ENCODE measurements at places on chromosomes 4 and X. TPM values are rescaled to one million over a fixed set of nuclear protein-coding genes. Genes with fewer than 3 reads are reported as not detected.
A peak's percentile ranks its signal among the peaks of the same experiment; 100 is the strongest.

DNA sequence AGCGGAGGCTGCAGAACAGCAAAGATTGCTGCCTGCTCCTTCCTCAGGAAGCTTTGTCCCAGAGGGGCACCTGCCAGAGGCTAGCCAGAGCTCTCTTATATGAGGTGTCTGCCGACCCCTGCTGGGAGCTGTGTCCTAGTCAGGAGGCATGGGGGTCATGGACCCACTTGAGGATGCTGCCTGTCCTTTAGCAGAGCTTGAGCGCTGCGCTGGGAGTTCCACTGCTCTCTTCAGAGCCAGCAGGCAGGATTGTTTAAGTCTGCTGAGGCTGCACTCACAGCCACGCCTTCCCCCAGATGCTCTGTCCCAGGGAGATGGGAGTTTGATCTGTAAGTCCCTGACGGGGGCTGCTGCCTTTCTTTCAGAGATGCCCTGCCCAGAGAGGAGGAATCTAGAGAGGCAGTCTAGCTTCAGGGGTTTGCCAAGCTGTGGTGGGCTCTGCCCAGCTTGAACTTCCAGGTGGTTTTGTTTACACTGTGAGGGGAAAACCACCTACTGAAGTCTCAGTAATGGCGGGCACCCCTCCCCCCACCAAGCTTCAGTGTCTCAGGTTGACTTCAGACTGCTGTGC, 10.9 kb downstream of the DCK start:
- H3K27me3 ChIP-seq, result no peaks in the 10 kb centered on the region
- peak overlapping the region; percentile 50 for H3K27ac ChIP-seq
- H3K36me3 ChIP-seq, result no peaks in the 10 kb centered on the region
- DNase-seq, result peak; percentile 53
- H3K4me1 ChIP-seq, result peaks cover 80% of the 10 kb centered on the region

SHROOM4 gene
- not detected for total RNA-seq

DNA sequence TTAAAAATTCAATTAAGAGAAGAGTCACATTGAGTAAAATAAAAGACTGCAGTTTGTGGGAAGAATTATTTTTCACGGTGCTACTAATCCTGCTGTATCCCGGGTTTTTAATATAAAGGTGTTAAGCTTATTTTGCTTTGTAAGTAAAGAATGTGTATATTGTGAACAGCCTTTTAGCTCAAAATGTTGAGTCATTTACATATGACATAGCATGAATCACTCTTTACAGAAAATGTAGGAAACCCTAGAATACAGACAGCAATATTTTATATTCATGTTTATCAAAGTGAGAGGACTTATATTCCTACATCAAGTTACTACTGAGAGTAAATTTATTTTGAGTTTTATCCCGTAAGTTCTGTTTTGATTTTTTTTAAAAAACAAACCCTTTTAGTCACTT, 39.7 kb downstream of the IRS4 start:
- DNase-seq, result no peak
- H3K27me3 ChIP-seq, result no peaks in the 10 kb centered on the region
- no peak overlapping the region for H3K4me3 ChIP-seq
- H3K36me3 ChIP-seq, result no peaks in the 10 kb centered on the region
- H3K4me1 ChIP-seq, result no peaks in the 10 kb centered on the region

GAK gene
- 188 TPM for total RNA-seq

GRCh38 chr4:160182727-160183126, 1079.8 kb downstream of the RAPGEF2 start:
- H3K27me3 ChIP-seq, result no peaks in the 10 kb centered on the region
- H3K4me1 ChIP-seq, result no peaks in the 10 kb centered on the region
- no peak overlapping the region for H3K4me3 ChIP-seq
- no peak for DNase-seq
- H3K36me3 ChIP-seq, result no peaks in the 10 kb centered on the region

TCEAL5 gene
- not detected for total RNA-seq

DNA sequence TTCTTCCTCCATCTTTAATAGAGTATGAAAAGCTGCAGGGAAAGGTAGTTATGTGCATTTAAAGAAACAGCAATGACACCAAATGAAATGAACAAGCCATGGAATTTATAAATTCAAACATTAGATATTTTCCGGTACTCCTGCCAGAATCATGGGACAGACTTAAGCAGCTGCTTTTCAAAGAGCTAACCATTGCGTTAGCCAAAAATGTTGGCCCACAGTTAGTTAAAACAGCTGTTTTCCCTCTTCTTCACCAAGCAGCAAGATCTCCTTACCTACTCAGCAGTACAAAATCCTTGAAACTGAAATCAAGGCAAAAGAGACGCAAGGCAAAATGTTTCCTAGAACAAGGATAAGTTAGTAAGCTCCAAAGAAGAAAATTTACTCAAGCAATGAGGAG, 64.0 kb downstream of the MANBA start:
- no peak overlapping the region for H3K27ac ChIP-seq
- no peak for DNase-seq
- no peaks in the 10 kb centered on the region for H3K4me1 ChIP-seq
- H3K4me3 ChIP-seq, result no peak overlapping the region
- no peaks in the 10 kb centered on the region for H3K27me3 ChIP-seq
- H3K36me3 ChIP-seq, result no peaks in the 10 kb centered on the region

GRCh38 chr4:68373513-68373912, 23.6 kb upstream of the YTHDC1 start:
- peak overlapping the region; percentile 24 for H3K4me3 ChIP-seq
- H3K4me1 ChIP-seq, result peaks cover 7% of the 10 kb centered on the region
- no peaks in the 10 kb centered on the region for H3K27me3 ChIP-seq
- no peaks in the 10 kb centered on the region for H3K36me3 ChIP-seq

DMRTC1 gene
- total RNA-seq, result 0.36 TPM

DNA sequence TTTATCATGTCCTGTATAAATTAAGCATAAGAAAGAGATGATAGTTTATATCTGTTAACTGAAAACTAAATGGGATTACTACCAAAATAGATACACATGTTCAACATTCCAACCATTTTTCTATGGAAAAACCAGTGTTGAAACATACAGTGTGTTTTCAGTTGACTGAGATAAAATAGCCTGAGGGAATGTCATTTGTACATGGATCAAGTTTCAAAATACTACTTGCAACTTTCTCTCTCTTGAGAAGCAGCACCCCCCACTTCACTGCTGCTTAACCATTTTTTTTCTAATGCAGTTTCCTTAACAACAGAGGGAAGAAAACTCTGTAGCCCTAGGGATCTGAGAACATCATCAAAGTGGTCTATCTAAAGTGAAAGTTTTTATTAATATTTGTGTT, 70.8 kb downstream of the NPNT start:
- DNase-seq, result no peak
- H3K27me3 ChIP-seq, result no peaks in the 10 kb centered on the region
- H3K4me1 ChIP-seq, result no peaks in the 10 kb centered on the region
- H3K4me3 ChIP-seq, result no peak overlapping the region

DNA sequence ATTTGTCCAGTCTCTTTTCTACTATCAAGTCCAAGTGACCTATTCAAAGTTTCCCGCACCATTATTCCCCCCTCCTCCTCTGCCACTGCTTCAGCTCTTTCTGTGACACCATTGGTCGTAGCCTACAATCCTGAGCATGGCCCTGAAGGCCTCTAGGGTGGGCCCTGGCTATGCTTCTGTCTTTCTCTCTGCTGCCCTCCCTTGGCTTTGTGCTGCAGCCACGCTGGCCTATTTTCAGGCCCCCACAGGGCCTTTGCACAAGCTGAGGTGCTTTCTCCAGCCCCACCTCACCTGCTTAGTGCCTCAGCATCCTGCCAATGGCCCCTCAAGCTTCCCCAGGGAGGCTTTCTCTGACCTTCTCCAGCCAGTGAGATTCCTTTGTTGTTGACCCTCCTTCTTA, 156.5 kb downstream of the NHS start:
- H3K4me1 ChIP-seq, result no peaks in the 10 kb centered on the region
- no peak for DNase-seq
- no peaks in the 10 kb centered on the region for H3K36me3 ChIP-seq
- H3K27me3 ChIP-seq, result no peaks in the 10 kb centered on the region

DNA sequence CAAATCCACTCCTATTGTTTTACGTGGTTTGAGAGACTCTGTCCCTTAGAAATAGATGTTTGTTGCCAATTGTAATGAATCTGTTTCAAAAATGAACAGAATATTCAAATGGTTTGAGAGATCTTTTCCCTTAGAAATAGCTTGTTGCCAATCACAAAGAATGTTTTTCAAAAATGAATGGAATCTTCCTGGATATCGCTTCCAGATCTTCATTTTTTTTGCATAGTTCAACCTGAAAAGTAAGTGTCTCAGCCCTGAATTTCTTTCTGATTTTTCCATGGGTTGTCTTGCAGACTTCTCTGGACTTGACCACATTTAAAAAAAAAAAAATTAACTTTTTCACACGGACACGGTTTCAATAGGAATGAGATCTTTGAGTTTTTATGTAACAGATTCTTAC, 22.7 kb downstream of the SHOX start:
- H3K27ac ChIP-seq, result no peak overlapping the region
- H3K4me3 ChIP-seq, result no peak overlapping the region
- no peaks in the 10 kb centered on the region for H3K36me3 ChIP-seq
- no peak for DNase-seq

DNA sequence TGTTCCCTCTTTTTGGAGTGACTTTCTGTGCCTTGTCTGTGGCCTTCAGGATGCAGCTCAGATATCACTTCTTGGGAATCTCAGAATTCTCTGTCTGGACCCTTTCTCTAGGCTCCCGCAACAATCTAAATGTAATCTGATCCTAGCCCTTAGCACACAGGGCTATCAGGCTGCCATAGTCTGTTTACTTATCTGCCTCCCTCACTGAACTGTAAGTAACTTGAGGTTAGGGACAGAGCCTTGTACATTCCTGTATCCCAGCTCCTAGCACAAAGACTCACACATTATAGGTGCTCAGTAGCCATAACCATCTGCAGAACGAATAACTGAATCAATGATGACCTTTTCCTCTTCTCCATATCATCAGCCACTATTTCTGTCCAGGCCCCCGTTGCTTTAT, 69.5 kb downstream of the RTL9 start:
- no peak overlapping the region for H3K4me3 ChIP-seq
- no peak overlapping the region for H3K27ac ChIP-seq
- no peaks in the 10 kb centered on the region for H3K36me3 ChIP-seq

DNA sequence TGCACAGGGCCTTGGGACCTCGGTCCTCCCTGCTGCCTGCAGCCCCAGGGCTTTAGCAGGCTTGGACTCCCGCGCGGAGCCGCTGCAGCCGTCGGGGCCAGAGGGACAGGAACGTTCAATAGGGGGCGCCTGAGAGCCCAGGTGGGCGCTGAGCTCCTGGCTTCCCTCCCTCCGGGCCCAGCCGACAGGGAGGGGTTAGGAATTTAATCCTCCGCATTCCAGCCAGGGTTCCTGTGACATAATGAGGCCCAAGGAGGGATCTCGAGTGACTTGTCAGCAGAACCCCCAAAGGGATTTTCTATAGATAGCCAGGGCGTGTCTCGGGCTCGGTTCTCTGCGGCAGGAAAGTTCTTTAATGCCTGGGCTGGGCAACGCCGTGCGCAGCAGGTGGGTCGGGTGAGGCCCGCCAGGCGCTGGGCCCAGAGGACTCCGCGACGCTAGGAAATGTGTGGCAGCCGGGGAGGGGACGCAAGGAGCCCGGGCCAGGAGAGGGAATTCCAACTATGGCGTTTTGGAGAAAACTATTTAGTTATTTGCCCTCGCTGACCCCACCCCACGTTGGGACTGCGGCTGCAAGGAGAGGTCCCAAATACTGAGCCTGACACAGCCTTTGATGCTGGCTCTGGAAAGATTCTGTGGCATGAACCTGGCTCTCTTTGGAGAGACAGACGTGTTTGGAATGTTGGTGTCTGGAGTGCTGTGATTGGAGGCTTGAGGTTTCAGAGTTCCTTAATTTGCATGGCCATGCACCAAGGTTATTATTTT, 285.2 kb upstream of the GATB start:
- no peak overlapping the region for H3K27ac ChIP-seq
- no peak overlapping the region for H3K4me3 ChIP-seq
- no peaks in the 10 kb centered on the region for H3K4me1 ChIP-seq
- H3K27me3 ChIP-seq, result no peaks in the 10 kb centered on the region
- no peaks in the 10 kb centered on the region for H3K36me3 ChIP-seq

GRCh38 chr4:85187106-85187505, 220.6 kb upstream of the WDFY3 start:
- no peaks in the 10 kb centered on the region for H3K4me1 ChIP-seq
- H3K36me3 ChIP-seq, result no peaks in the 10 kb centered on the region
- H3K27ac ChIP-seq, result no peak overlapping the region
- H3K27me3 ChIP-seq, result no peaks in the 10 kb centered on the region
- no peak overlapping the region for H3K4me3 ChIP-seq
- DNase-seq, result no peak

DNA sequence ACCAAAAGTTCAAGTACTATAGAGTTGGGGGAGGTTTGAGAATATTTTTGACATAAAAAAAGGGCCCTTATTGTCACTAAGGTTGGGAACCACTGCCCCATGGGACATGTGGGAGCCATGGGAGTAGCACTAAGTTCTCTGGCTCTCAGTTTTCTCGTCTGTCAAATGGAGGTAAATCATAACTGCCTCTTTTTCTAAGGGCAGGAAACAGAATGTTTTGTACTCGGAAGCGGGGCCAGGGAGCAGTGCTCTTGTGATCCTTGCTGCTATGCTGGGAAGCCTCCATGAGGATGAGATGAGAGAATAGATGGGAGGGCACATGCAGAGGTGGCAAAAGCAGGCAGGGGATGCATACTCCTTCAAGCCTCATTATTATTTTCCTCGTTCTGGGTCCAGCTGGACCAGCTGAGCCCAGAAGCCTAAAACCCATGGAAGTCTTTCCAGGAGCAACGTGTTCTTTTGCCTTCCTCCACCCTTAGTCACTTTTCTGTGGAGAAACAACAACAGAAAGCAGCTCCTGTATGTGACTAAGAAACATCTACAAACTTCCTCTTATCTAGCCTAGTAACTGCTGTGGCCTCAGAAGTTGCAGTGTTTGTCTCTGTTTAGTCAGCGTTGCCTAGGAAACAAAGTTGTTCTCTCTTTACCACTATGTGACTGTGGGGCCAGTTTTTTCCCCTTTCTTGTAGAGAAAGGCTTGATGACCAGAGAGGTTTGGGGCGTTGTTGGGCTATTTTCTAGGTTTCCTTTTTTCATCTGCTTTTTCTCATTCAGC, 64.8 kb downstream of the TSC22D3 start:
- H3K27ac ChIP-seq, result peak overlapping the region; percentile 95
- H3K36me3 ChIP-seq, result peaks cover 24% of the 10 kb centered on the region

- no peaks in the 10 kb centered on the region for H3K4me1 ChIP-seq
- no peaks in the 10 kb centered on the region for H3K27me3 ChIP-seq
- H3K36me3 ChIP-seq, result no peaks in the 10 kb centered on the region
- no peak for DNase-seq
- no peak overlapping the region for H3K27ac ChIP-seq
Measured at GRCh38 chr4:151318307-151319006, 6.9 kb downstream of the SH3D19 start.

- no peaks in the 10 kb centered on the region for H3K36me3 ChIP-seq
- no peak overlapping the region for H3K4me3 ChIP-seq
- DNase-seq, result no peak
- H3K27ac ChIP-seq, result no peak overlapping the region
- H3K27me3 ChIP-seq, result no peaks in the 10 kb centered on the region
- peaks cover 60% of the 10 kb centered on the region for H3K4me1 ChIP-seq
Measured at GRCh38 chrX:40091691-40092421, 5.9 kb downstream of the BCOR start.

DNA sequence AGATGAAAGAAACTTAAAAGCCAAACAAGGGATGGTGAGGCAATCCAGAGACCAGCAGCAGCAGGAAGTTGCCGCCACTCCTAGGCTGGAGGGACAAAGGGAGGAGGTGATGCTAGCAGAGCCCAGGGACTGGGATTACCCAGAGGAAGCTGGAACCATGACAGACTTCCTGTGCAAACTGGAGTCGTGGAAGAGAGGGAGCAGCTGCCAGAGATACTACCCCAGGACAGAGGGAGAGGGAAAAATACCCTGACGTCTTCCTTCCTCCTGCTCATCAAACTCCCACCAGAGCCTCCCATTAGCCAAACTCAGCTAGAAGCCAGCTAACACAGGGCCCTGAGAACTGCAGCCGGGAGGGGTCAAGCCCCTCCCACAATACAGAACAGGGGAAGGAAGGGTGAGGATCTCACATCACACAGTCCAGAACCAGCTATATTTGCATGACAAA, 101.2 kb upstream of the KLF3 start:
- no peak for DNase-seq
- H3K4me3 ChIP-seq, result no peak overlapping the region
- no peak overlapping the region for H3K27ac ChIP-seq

Data from CD4-positive, alpha-beta memory T cell (primary cell).